ENCODE measurements at places on chromosomes 1 and 21. TPM values are rescaled to one million over a fixed set of nuclear protein-coding genes. Genes with fewer than 3 reads are reported as not detected.

Gene GJA9
- total RNA-seq: not detected

Gene GUCA2B
- total RNA-seq: not detected

DNA sequence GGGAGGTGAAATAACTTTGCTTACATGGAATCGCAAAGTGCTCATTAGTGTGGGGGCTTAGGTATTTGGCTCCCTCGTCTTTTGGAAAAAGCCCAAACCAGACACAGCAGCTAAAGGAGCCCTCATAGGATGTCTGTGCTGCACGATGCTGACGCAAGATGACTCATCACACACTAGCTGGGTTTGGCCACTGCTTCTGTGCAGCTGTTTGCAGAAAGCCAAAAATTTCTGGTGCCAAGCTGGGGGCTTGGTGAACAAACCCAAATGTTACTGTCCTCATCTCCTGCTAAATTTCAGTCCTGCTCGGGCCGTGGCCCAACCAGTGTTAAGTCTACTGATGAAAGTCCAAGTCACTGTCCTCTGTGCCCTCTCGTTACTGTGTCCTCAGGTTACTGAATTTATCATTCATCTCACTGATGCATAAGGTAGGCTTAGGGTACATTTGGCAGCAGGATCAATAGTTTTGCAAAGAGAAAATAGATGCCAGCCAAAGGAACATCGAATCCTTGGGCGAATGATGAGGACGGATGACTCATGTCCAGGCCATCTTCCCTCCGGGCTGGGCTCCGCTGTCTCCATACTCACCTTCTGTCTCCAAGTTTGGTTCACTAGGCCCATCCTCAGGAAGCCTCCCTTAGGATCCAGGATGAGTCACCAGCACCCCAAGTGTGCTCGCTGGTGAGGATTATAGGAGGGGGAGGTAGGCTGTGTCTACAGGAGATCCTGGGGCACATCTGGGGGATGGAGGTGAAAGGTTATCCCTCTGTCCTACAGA is 177.7 kb downstream of the ADSS2 start:
- peak; percentile 98 for DNase-seq

DNA sequence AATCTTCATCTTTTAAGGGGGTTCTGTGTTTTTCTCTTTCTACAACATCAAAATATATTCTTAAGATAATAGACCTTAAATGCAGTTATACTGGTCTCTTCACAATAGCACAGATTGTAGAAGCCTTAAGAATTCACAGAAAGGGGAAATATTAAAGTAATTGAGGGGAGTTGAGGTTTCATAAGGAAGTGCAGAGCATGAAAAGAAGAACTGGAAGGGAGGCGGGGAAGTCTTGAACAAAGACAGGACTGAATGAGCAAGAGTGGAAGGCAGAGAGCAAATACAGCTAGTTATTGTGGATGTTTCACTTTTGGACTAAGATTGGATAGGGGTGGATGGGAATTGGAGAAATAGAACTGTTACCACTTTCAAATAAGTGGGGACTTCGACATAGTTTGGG is 67.7 kb downstream of the PTGER3 start:
- no peak for DNase-seq

GRCh38 chr1:93414749-93415148 is 33.2 kb upstream of the FNBP1L start:
- no peak for DNase-seq

DNA sequence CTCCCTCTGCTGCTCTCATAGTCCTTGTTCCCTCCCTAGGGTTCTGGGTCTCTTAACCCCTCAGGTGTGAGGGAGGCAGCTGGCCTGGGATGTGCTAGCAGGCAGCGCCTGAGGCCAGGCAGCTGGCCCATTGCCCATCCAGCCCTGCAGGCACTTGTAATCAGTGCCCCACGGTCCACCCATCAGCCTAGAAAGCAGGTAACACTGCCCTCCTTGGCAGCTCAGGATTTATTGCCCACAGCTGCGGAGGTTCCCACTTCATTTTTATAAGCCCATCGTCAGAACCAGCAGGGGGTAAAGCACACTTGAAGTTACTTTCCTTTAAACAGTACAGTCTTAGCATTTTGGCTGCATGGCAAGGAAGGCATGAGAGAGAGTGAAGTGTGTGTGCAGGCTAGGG is 70.6 kb downstream of the TMEM53 start:
- DNase-seq: no peak

- no peak for DNase-seq
Measured at GRCh38 chr21:44337449-44337848, 1.7 kb downstream of the CFAP410 start.

- DNase-seq: peak; percentile 87
Measured at GRCh38 chr1:43537423-43538142, 6.9 kb downstream of the PTPRF start.

GRCh38 chr21:30240661-30241060 is 24.8 kb upstream of the CLDN8 start:
- no peak for DNase-seq
